Activated CD4-positive, alpha-beta memory T cell treated with anti-CD3 and anti-CD28 coated beads for 36 hours (primary cell): ENCODE measurements at places on chromosomes 16 and 17. TPM values are rescaled to one million over a fixed set of nuclear protein-coding genes. Genes with fewer than 3 reads are reported as not detected.

Gene ATMIN
- 19.3 TPM for total RNA-seq

- no peaks in the 10 kb centered on the region for H3K36me3 ChIP-seq
- no peak overlapping the region for H3K27ac ChIP-seq
- no peaks in the 10 kb centered on the region for H3K4me1 ChIP-seq
- DNase-seq, result peak; percentile 25
- peaks cover 24% of the 10 kb centered on the region for H3K27me3 ChIP-seq
- no peak overlapping the region for H3K4me3 ChIP-seq
Measured at GRCh38 chr16:2366660-2367309, 26.3 kb upstream of the ABCA3 start.

- H3K27me3 ChIP-seq, result no peaks in the 10 kb centered on the region
- no peaks in the 10 kb centered on the region for H3K36me3 ChIP-seq
- no peaks in the 10 kb centered on the region for H3K4me1 ChIP-seq
- no peak overlapping the region for H3K27ac ChIP-seq
Measured at GRCh38 chr17:42167807-42168206, 13.0 kb upstream of the RAB5C start.

GRCh38 chr17:50177983-50178834 lies 12.4 kb downstream of the SGCA start:
- no peak overlapping the region for H3K27ac ChIP-seq
- H3K4me1 ChIP-seq, result peaks cover 9% of the 10 kb centered on the region
- H3K27me3 ChIP-seq, result no peaks in the 10 kb centered on the region
- H3K36me3 ChIP-seq, result no peaks in the 10 kb centered on the region

GRCh38 chr16:59864981-59865666 lies 1131.0 kb upstream of the GOT2 start:
- no peaks in the 10 kb centered on the region for H3K36me3 ChIP-seq
- no peaks in the 10 kb centered on the region for H3K27me3 ChIP-seq
- no peaks in the 10 kb centered on the region for H3K4me1 ChIP-seq
- DNase-seq, result no peak
- no peak overlapping the region for H3K4me3 ChIP-seq

DNA sequence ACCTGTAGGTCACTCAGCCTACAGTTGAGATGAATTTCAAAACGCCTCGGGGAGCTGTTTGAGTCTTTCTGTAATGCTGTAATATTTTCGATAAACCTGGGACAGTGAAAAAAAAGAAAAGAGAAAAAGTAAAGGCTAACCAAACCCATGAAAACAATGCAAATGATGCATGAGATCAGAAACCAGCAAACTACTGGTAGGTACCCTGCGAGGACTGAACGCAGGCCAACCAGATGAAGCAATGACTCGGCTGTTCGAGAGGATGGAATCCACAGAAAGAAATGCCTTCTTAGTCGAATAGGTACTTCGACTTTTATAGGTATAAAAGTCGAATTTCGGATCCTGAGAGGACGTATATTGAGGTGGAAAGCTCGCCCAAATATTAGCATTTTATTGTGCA lies 509 bp upstream of the ATAD5 start:
- H3K4me3 ChIP-seq, result peak overlapping the region; percentile 99
- H3K27ac ChIP-seq, result peak overlapping the region; percentile 86
- H3K4me1 ChIP-seq, result peaks cover 26% of the 10 kb centered on the region
